Right renal pelvis (tissue), 4 donors: ENCODE measurements at places on chromosomes 7 and 10. TPM values are rescaled to one million over a fixed set of nuclear protein-coding genes. Genes with fewer than 3 reads are reported as not detected.
A peak's percentile ranks its signal among the peaks of the same experiment; 100 is the strongest.

GRCh38 chr7:75937958-75938786 lies 23.2 kb downstream of the POR start:
- no peak for DNase-seq

GRCh38 chr7:154383045-154383444 lies 330.8 kb downstream of the DPP6 start:
- DNase-seq: no peak

- DNase-seq: peak; percentile 20
These were observed 61.0 kb downstream of the NRP1 start for GRCh38 chr10:33273295-33274002.

DNA sequence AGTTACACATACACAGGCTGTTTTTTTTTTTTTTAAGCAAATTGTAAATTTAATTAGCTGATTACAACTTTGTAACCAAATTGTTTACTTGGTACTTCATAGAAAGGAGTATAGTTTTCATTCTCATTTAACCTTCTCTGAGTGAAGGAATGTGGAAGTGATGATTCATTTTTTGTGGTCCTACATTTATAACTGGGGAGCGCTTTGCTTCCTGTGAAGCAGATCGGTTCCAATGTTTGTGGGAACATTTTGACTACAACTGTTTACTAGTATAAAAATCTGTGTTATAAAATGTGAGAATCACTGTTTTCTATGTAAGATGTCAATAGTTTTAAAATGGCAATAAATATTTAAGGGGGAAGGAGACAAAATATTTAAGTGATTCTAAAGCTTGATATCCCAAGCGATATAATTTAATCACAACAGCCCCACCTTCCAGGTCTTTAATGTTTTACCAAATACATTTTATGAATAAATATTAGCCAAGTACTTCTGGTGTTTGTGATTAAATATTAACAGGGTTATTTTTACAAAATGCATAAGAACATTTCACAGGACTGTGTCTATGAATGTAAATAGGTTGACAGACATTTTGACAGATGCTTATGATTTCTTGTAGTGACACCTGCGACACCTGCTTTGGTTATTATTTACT lies 57.1 kb downstream of the NXPH1 start:
- DNase-seq: no peak

DNA sequence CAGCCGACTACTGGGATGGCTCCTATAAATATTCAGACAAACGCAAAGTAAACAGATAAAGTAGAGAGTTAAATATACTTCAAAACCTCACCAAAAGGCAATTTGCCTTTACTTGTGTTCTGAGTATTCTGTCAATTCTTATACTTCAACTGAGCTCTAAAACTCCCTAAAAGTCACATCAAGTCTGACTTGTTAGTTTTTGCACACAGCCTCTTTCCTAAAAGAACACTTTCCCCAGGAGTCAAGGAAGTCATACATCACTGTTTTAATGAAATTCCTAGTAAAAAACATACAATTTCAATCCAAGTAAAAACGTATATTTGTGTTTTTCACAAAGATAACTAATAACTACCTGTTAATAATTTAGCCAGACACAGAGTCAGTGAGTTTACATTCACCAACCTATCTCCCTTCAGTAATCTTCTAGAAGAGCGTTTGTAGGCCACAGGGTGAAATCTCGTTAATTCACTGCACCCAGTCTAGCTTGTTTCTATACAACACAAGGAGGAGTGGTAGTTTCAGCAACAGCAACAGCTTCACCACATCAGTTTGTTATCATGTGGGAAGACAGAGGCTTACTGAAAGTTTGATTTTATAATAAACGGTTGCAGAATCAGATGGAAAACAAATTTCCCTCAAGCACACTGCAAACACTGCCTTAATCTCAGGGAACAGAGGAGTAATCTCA lies 2.7 kb downstream of the COBL start:
- DNase-seq: no peak

GRCh38 chr7:95011995-95012394 lies 104.6 kb downstream of the PPP1R9A start:
- DNase-seq: no peak

DNA sequence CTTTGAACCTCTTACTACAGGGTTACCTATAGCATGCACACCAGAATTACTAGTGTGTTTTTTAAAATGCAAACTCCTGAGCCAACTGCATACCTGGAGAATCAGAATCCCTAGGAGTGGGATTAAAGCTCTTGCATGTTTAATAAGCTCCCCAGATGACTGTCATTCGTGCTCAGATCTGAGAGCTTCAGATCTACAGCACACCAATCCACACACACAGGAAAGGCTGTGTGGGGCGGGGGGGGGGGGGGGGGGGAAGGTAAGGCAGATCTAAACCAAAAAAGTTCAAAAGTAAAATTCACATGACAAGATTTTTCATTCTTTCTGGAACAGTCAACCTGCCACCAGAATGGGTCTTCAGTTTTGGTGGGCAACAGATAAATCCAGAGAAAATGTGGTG lies 5.5 kb downstream of the FAM3C start:
- no peak for DNase-seq

GRCh38 chr7:8988267-8988666 lies 554.9 kb downstream of the NXPH1 start:
- DNase-seq: no peak

- no peak for DNase-seq
These were observed 90.7 kb upstream of the LRRC4 start for GRCh38 chr7:128121711-128122530.

GRCh38 chr10:106592396-106592795 lies 572.1 kb downstream of the SORCS1 start:
- no peak for DNase-seq

DNA sequence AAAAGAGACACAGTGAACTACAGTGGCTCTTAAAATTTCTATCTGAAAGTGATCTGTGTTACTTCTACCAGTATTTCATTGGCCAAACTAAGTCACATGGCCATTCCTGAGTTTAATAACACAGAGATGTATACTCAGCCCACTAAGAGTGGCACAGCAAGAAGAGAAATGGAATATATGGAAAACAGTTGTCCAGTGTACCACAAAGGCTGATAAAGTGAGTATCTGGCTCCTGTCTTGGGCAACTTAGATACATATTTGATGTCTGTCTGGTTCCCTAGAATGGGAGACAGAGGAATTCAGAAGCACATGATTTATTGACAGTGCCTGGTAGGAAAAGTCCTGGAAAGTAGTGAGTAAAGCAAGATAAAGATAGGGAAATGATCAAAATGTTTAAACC lies 10.1 kb upstream of the PON1 start:
- DNase-seq: no peak

DNA sequence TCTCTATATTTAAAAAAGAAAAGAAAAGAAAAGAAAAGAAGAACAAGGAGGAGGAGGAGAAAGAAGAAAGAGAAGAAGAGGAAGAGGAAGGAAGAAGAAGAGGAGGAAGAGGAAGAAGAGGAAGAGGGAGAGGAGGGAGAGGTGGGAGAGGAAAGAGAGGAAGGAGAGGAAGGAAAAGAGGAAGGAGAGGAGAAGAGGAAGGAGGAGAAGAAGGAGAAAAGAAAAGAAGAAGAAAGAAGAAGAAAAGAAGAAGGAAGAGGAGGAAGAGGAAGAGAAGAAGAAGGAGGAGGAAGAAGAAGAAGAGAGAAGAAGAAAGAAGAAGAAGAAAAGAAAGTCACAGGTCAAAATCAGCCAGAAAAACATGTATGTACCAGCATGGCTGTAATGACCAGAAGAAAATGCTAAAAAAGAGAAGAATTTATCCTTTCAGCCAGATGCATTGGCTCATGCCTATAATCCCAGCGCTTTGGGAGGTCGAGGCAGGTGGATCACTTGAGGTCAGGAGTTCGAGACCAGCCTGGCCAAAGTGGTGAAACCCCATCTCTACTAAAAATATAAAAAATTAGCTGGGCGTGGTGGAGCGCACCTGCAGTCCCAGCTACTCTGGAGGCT lies 5.3 kb upstream of the POR start:
- DNase-seq: no peak

DNA sequence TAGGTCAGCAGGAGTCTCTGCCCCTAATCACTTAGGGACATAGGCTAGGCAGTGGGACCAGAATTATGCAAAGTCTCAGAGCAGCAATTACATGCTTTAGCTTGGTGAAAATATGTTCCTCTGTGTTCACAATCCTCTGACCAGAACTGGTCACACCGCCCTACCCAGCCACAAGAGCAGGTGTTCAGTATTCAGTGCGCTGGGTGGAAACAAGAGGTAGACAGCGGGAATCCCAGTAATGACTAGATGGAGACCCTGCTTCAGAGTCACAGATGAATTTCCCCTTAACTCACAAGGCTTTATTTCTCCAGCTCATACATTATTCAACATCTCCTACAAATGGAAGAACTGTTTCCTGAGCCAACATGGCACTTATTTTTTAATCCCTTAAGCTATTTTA lies 763.7 kb upstream of the POM121L12 start:
- DNase-seq: no peak

Gene ZNF853
- 16.4 TPM for polyA plus RNA-seq

Gene LRRD1
- 0.24 TPM for polyA plus RNA-seq

Gene TFR2
- 0.89 TPM for polyA plus RNA-seq

DNA sequence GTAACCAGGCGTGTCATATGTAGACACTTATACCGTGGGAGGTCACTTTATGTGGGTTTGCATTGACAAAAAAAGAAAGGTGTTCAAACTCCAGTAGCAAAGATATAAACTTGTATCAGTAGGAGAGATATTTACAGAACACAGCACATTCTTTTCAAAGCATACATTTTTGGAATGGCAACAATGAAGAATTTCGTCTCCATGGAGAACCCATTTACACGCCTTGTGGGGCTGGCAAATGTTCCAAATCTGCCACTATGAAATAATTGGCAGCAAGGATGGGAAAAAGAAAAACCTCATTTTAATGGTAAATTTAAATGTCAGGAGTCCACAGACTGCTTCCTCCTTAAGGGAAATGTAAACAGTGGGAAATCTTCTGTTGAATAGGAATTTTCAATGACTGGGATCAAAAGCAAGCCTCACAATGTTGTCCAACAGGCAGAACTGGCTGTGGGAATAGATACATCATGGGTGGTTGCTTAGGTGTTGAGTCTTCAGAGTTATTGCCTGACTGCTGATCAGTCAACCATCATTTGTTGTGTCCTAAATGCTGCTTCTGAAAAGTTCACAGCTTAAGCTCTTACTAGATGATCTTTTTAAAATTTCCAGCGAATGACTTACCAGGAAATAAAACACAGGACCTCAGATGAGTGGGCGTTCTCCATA lies 256.6 kb upstream of the SEMA3C start:
- DNase-seq: no peak

- no peak for DNase-seq
These were observed 541 bp upstream of the DENND10 start for GRCh38 chr10:119103241-119103902.

Gene TMEM139
- 76.0 TPM for polyA plus RNA-seq

Gene AKR1C3
- 59.0 TPM for polyA plus RNA-seq

DNA sequence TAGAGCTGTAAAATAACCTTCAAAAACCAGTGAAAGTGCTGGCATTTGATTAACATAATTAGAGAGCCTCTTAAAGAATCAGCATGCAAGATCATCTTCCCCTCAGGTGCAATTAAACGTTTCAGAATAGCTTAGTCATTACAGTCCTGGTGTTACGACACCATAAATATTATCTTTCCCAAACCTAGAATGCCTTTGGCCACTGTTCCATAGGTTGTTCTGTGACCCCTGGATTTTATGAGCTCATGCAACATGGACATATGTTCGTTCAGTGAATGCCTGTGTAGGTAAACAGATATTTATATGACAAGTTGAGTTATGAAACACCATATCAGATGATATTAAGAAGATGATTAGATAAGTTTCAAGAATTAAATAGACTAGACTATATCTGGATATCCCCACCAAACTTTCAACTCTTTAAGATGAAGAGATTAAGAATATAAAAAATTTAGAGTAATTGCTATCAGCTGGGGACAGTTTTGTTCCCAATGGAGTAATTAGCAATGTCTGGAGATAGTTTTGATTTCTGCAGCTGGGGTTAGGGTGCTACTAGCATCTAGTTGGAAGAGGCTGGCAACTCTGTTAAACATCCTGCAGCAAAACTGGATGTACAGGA lies 263.5 kb upstream of the DKK1 start:
- no peak for DNase-seq

- peak; percentile 35 for DNase-seq
These were observed at the start of gene FAM241B for GRCh38 chr10:69629897-69630650. Gene FAM241B, plus strand, starts transcription at chr10:69630247. Its CDS starts 1,497 bp downstream, at chr10:69631744.

Gene BLNK
- 40.7 TPM for polyA plus RNA-seq

DNA sequence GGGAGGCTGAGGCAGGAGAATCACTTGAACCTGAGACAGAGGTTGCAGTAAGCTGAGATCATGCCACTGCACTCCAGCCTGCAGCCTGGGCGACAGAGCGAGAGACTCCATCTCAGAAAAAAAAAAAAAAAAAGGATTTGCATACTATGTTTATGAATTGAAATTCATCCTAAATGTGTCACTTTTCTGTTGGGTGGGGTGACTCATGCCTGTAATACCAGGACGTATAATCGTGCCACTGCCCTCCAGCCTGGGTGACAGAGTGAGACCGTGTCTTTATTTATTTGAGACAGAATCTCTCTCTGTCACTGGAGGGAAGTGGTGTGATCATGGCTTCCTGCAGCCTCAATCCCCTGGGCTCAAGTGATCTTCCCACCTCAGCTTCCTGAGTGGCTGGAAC lies 5.8 kb downstream of the ZNF212 start:
- DNase-seq: no peak

Gene RELN
- 23.2 TPM for polyA plus RNA-seq

GRCh38 chr7:124403587-124403986 lies 362.0 kb downstream of the GPR37 start:
- DNase-seq: no peak

- no peak for DNase-seq
These were observed 254.5 kb downstream of the BUB3 start for GRCh38 chr10:123408660-123409059.

DNA sequence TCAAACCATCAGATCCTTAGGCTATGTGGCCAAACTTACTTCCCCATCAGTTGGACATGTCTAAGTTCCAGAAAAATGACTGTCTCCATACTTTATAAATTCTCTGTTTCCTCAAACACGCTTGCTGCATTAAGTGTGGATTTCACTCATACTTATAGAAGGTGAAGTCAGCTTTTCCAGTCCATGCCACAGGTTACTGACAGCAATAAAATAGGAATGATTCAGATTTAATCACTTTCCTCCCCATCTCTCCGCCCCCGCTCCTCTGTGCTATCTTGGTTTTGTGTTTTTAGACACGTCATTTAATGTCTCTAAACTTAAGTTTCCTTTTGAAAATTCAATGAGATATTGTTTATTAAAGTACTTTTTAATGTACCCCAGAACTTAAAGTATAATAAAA lies 1098.0 kb upstream of the C7orf33 start:
- DNase-seq: no peak

Gene ASB10
- not detected for polyA plus RNA-seq

DNA sequence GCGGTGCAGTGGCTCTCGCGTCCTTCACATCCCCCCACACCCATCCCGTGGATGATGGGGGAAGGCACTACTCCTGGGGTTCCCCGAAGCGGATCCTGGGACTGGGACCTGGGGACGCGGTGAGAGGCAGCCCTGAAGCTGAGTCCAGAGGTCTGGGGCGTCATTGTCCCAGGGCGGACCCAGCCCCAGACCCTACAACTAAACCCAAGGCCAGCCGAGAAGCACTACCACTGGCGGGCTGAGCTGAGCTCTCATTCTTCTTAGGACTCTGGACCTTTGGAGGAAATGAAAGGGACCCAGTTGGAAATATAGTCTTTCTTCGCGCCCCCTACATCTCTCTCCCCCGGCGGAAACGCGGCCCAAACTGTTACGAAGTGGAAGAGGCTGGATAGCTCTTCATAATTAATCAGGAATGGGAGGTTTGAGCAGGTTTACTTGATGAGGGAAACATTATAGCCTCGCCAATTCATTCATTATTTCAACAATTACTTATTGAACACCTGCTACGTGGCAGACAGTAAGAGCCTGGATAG lies 389 bp upstream of the FBXL15 start:
- DNase-seq: no peak
